Hepatocyte (in vitro differentiated cells): ENCODE measurements at places on chromosomes 12 and 14. TPM values are rescaled to one million over a fixed set of nuclear protein-coding genes. Genes with fewer than 3 reads are reported as not detected.

DNA sequence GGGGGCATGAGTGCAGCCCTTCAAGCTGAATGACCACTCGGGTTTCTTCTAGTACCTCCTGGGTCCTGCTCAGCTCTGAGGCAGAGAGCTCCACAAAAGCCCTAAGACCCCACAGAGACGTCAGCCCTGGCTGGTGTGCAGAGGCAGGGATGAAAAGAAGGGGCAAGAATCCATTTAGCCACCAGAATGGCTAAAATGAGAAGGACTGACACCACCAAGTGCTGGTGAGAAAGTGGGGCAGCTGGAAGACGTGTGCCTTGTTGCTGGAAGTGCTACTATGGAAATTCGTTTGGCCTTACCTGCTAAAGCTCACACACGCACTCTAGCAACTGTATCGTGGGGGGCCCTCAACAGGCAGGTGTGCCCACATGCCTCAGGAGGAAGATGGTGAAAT lies 26.7 kb downstream of the RILPL1 start:
- DNase-seq, result no peak
- H3K4me3 ChIP-seq, result no peak overlapping the region
- no peaks in the 10 kb centered on the region for H3K4me1 ChIP-seq
- no peaks in the 10 kb centered on the region for H3K27me3 ChIP-seq
- no peak overlapping the region for H3K27ac ChIP-seq

- no peaks in the 10 kb centered on the region for H3K27me3 ChIP-seq
- no peak overlapping the region for H3K27ac ChIP-seq
- no peak overlapping the region for H3K4me3 ChIP-seq
- no peak for DNase-seq
- no peaks in the 10 kb centered on the region for H3K36me3 ChIP-seq
Measured at GRCh38 chr14:84390010-84390409, 1139.9 kb upstream of the FLRT2 start.

DNA sequence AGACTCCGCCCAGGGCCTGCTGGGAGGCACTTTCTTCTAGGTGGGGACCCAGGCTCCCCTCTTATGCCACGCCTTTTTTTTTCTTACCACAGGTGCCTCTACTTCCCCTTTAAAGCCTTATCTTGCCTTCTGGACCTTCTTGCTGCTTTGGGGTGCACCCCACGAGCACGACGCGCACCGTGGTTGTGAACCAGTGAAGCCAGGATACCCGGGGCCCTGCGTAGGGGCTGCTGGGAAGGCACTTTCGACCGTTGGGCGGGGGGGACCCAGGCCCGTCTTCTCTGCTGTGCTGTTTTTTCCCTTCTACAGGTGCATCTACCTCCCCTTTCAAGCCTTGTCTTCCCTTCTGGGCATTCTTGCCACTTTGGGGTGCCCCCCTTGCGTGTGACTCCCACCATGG lies 305.4 kb downstream of the ALG10 start:
- DNase-seq, result no peak
- H3K4me1 ChIP-seq, result no peaks in the 10 kb centered on the region
- H3K36me3 ChIP-seq, result no peaks in the 10 kb centered on the region
- no peaks in the 10 kb centered on the region for H3K27me3 ChIP-seq
- H3K27ac ChIP-seq, result no peak overlapping the region
- no peak overlapping the region for H3K4me3 ChIP-seq

DNA sequence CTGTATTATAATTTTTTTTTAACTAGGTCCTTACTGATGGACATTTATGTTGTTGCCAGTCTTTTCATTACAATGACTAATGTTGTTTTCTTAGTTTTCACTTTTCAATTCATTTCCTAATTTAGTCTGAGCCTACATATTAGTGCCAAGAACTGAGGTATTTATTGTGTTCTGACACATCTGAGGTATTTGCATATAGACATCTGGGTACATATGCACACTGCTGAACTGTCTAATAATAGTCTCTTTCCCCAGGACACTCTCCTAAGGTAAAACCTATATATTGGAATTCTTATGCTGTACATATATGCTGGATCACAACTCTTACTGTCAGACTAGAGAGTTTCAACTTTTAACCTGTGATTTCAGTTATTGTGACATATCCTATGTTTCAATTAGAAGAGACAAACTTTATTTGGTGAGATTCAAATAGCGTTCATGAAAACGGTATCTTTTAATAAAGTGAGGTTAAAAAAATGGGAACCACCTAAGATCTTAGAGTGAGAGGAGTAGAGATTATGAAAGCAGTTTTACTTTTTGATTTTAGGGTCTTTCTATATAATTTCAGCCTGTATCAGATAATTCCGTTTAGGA lies 263.2 kb downstream of the RAD51B start:
- H3K4me1 ChIP-seq, result peaks cover 7% of the 10 kb centered on the region
- H3K27me3 ChIP-seq, result no peaks in the 10 kb centered on the region
- DNase-seq, result no peak
- H3K27ac ChIP-seq, result no peak overlapping the region
- no peaks in the 10 kb centered on the region for H3K36me3 ChIP-seq

- no peak overlapping the region for H3K4me3 ChIP-seq
- H3K27me3 ChIP-seq, result peaks cover 3% of the 10 kb centered on the region
- H3K27ac ChIP-seq, result no peak overlapping the region
- peaks cover 5% of the 10 kb centered on the region for H3K4me1 ChIP-seq
- no peaks in the 10 kb centered on the region for H3K36me3 ChIP-seq
- DNase-seq, result no peak
Measured at GRCh38 chr14:79342942-79343341, 868.4 kb downstream of the DIO2 start.

- peaks cover 5% of the 10 kb centered on the region for H3K36me3 ChIP-seq
- no peak for DNase-seq
- H3K4me3 ChIP-seq, result peak overlapping the region; percentile 71
Measured at GRCh38 chr14:77455966-77456640, 1.3 kb downstream of the VIPAS39 start.

GRCh38 chr14:98404811-98405210 lies 867.2 kb downstream of the BCL11B start:
- no peaks in the 10 kb centered on the region for H3K36me3 ChIP-seq
- no peaks in the 10 kb centered on the region for H3K27me3 ChIP-seq
- no peak for DNase-seq
- H3K4me1 ChIP-seq, result no peaks in the 10 kb centered on the region

DNA sequence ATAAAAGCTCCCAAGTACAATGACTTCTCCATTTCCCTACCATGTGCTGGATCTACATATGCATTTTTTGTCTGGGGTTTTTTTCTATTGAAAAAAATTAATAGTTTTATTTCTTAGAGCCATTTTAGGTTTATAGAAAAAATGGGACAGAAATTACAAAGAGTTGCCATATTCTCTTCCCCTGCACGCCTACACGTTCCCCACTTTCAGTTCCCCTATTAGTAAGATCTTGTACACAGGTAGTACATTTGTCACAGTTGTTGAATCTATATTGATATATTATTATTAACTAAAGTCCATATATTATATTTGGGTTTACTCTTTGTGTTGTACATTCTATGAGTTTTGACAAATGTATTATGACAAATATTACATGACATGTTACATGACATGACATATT lies 35.7 kb downstream of the SIX6 start:
- no peaks in the 10 kb centered on the region for H3K36me3 ChIP-seq
- peaks cover 5% of the 10 kb centered on the region for H3K27me3 ChIP-seq
- H3K4me3 ChIP-seq, result no peak overlapping the region
- H3K4me1 ChIP-seq, result no peaks in the 10 kb centered on the region

- H3K4me3 ChIP-seq, result no peak overlapping the region
- H3K27ac ChIP-seq, result no peak overlapping the region
- no peak for DNase-seq
- H3K4me1 ChIP-seq, result peaks cover 23% of the 10 kb centered on the region
- H3K27me3 ChIP-seq, result no peaks in the 10 kb centered on the region
- peaks cover 4% of the 10 kb centered on the region for H3K36me3 ChIP-seq
Measured at GRCh38 chr12:120804428-120804827, 78.8 kb downstream of the ACADS start.

- H3K36me3 ChIP-seq, result no peaks in the 10 kb centered on the region
- H3K27ac ChIP-seq, result no peak overlapping the region
- H3K4me1 ChIP-seq, result peaks cover 7% of the 10 kb centered on the region
- H3K27me3 ChIP-seq, result no peaks in the 10 kb centered on the region
- DNase-seq, result no peak
- no peak overlapping the region for H3K4me3 ChIP-seq
Measured at GRCh38 chr12:22431693-22432251, 97.3 kb upstream of the ST8SIA1 start.

DNA sequence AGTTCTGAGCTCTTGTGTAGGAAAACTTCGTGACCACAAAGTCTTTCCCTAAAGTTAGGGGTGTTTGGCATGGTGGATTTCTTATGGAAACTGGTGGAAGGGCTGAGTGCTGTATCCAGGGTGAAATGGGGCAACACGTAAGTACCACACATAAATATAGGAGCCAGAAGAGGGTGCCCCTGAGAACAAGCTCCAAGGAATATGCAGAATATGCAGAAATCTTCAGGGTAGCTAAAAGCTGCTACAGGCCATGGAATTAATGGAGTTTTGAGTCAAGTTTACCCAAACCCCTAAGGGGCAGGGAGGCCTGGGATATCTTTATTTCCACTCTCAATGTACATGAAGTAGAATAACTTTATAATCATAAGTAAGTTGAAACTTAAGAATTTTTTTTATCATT lies 44.0 kb downstream of the ZNF664 start:
- no peak for DNase-seq
- peak overlapping the region; percentile 73 for H3K27ac ChIP-seq
- no peaks in the 10 kb centered on the region for H3K27me3 ChIP-seq
- H3K4me1 ChIP-seq, result peaks cover 22% of the 10 kb centered on the region
- H3K4me3 ChIP-seq, result no peak overlapping the region
- H3K36me3 ChIP-seq, result peaks cover 7% of the 10 kb centered on the region

DNA sequence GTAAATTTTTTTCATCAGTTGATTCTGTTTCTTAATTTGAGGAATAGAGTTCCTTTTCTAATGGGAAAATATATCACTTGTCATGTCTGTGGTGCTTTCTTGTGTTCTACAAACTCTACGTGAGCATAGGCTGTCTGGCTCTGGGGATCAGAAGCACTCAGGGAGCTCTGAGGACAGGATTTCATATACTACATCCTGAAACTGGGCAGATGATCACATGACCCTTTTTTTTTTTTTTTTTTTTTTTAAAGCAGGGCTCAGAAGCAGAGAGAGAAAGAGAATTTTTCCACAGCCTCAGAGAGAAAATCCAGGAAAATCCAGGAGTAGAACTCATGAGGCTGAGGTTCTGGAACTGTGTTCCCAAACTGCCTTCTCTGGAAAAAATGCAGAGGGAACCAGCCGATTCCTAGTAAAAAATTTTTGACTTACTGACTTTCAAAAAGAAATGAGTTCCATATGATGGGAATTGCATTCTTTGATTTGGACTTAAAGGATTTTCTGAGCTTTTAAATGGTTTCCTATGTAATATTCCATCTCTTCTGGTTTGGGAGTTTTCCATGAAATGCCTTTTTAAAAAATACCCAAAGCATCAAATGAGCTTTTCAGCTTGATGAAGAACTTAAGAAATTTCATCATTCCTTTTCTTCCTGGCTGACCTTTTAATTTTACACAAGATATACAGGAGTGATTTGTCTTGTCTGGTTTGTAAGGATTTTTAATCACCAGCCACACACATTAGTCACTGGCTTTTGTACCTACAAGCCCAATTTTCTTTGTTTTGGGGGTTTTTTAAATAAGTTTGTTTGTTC lies 183.1 kb upstream of the HIF1A start:
- peak overlapping the region; percentile 62 for H3K27ac ChIP-seq
- DNase-seq, result no peak
- no peaks in the 10 kb centered on the region for H3K27me3 ChIP-seq
- H3K4me1 ChIP-seq, result peaks cover 24% of the 10 kb centered on the region

DNA sequence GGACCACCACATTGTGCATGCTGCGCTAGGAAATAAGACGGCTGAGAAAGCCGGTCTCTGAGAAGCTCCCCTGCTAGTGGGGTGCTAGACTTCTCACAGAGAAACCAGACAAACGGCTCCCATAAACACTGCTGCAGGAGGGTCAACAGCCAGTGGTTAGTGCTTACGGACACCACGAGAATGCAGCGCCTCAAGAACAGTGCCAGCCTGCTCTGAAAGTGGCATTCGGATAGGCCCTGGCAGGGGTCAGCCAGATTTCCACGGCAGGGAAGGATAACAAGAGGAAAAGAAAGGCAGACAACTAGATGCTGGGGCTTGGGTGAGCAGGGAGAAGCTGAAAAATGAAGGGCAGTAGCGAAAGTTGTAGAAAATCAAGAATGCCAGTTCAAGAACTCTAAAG lies 26.4 kb downstream of the PPTC7 start:
- DNase-seq, result no peak
- H3K36me3 ChIP-seq, result no peaks in the 10 kb centered on the region
- H3K4me3 ChIP-seq, result no peak overlapping the region

DNA sequence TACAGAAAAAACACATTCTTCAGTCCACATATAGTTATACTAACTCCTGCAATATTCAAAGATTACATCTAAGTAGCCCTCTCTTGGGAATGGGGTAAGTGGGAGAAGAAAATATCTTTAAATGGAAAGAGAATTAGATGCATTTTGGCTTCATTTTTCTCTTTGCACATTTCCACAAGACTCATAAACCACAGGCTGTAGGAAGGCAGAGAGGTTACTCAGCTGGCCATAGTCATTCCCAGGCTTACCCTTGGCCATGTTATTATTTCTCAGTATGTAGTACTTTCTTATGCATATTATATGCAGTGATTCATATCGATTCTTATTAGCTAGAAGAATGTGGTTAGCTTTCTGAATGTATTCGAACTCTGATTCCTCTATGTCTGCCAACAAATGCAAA lies 92.2 kb downstream of the PTPRR start:
- peaks cover 10% of the 10 kb centered on the region for H3K4me1 ChIP-seq
- no peak for DNase-seq
- H3K4me3 ChIP-seq, result no peak overlapping the region
- H3K27ac ChIP-seq, result peak overlapping the region; percentile 25

GRCh38 chr14:49970474-49971147 lies 77.7 kb downstream of the ARF6 start:
- H3K27me3 ChIP-seq, result no peaks in the 10 kb centered on the region
- H3K4me3 ChIP-seq, result no peak overlapping the region
- peaks cover 64% of the 10 kb centered on the region for H3K4me1 ChIP-seq
- H3K36me3 ChIP-seq, result no peaks in the 10 kb centered on the region
- H3K27ac ChIP-seq, result peak overlapping the region; percentile 92
- DNase-seq, result peak; percentile 66

DNA sequence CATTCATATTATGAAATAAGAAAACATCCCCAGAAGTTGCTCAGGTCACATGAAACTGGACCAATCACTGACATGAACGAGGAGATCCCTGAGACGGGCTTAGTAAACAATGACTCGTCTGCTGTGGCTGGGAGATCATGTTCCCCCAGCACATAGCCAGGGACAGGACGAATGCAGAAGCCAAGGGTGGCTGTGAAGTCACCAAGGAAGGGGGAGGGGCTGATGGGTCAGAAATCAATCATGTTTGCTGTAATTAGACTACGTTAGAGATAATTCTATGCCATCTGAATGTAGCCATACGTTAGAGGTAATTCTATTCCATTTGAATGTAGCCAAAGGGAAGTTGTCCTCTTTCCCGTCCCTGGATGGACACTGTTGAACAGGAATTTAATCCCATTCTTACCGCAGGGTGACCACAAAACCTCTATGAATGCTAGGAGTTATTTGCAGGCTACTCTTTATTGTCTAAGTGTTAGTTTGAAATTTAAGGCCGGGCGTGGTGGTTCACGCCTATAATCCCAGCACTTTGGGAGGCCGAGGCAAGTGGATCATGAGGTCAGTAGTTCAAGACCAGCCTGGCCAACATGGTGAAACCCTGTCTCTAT lies 332.9 kb downstream of the TMEM132D start:
- no peak for DNase-seq
- no peak overlapping the region for H3K4me3 ChIP-seq
- H3K27ac ChIP-seq, result no peak overlapping the region
- no peaks in the 10 kb centered on the region for H3K27me3 ChIP-seq
- H3K36me3 ChIP-seq, result no peaks in the 10 kb centered on the region

KTN1 gene
- total RNA-seq, result 131 and 150 TPM in 2 replicates

CIDEB gene
- 43.0 and 56.9 TPM in 2 replicates for total RNA-seq

ETFBKMT gene
- total RNA-seq, result 4.9 and 5.4 TPM in 2 replicates

ACOT2 gene
- 58.8 and 70.2 TPM in 2 replicates for total RNA-seq

SLC4A8 gene
- total RNA-seq, result 9.4 and 18.0 TPM in 2 replicates

GPRC5A gene
- total RNA-seq, result 49.8 and 60.2 TPM in 2 replicates

ACOT6 gene
- not detected in 2 replicates for total RNA-seq

ARMH4 gene
- 6.6 and 9.2 TPM in 2 replicates for total RNA-seq
